HT1080 (cell line): ENCODE measurements at places on chromosomes 16 and 17. TPM values are rescaled to one million over a fixed set of nuclear protein-coding genes. Genes with fewer than 3 reads are reported as not detected.

Gene SLC35G6
- total RNA-seq: not detected in 2 replicates

Gene CCL4
- total RNA-seq: not detected in 2 replicates

Gene MBTD1
- 4.2 and 5.3 TPM in 2 replicates for total RNA-seq

Gene CMTM2
- total RNA-seq: not detected in 2 replicates

Gene NPIPB2
- 0.34 and 1.0 TPM in 2 replicates for total RNA-seq

Gene NPIPB9
- total RNA-seq: 0.33 and 0.40 TPM in 2 replicates

Gene PPL
- total RNA-seq: 0.13 and 0.24 TPM in 2 replicates

Gene LONP2
- 19.5 and 20.9 TPM in 2 replicates for total RNA-seq

Gene ZNF778
- total RNA-seq: 8.7 and 23.8 TPM in 2 replicates

Gene SHCBP1
- 33.3 and 38.1 TPM in 2 replicates for total RNA-seq

- DNase-seq: no peak
Measured at GRCh38 chr16:71201054-71201453, 29.5 kb downstream of the HYDIN start.

DNA sequence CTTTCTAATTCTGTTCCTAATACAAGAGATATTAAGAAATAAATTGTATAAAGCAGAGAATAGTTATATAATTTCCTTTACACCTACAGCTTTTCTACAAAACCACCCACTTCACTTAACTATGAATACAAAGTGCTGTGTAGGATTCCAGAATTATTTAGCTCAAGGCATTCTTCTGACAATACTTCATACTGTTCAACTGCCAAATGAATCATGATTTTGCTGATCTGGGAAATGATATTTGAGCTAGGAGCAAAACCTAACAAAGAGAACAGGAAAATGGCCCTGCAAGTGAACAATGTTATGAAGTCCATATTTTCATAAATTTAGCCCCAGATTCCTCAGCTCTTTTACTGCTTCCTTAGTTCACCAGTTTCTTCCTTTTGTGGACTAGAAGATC lies 12.9 kb downstream of the BBS2 start:
- peak; percentile 29 for DNase-seq

GRCh38 chr17:65678546-65678945 lies 117.1 kb upstream of the AXIN2 start:
- DNase-seq: no peak

DNA sequence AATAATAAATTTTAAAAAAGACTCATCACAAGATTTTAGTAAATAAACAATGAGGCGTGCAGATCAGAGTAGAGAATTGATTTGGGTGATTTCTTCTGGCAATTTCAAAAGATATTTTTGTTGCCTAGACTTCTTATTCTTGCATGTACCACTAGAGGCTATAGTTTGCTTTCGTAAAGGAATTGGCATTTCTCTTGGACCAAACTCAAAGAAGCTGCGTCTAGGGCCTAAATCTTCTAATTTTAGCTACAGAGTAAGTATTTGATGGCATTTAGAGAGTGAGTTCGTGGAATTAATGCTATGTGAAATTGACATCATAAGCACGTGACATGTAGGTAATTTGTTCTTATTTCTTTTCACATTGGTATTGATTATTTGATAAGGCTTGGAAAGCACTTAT lies 24.4 kb upstream of the ABCC11 start:
- DNase-seq: no peak

- no peak for DNase-seq
Measured at GRCh38 chr16:24146518-24146917, 109.6 kb upstream of the CACNG3 start.

GRCh38 chr17:77527409-77527808 lies 386.6 kb downstream of the SEC14L1 start:
- DNase-seq: no peak

DNA sequence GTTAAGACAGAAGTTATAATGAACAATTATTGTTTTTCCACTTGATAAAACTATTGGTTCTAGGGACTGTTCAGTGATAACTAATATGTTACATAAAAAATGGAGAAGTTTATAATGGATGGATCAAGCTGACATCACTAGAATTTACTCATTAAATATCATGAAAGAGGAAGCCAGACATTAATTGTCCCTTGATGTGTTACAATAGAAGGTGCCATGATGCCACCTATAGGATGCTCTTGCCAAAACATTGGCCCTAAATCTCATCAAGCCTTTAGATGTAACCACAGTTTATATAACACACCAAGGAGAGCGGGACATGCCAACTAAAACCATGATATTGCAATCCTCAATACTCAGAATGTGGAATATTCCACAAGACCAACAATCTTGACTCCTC lies 147.9 kb upstream of the MON1B start:
- peak; percentile 20 for DNase-seq

DNA sequence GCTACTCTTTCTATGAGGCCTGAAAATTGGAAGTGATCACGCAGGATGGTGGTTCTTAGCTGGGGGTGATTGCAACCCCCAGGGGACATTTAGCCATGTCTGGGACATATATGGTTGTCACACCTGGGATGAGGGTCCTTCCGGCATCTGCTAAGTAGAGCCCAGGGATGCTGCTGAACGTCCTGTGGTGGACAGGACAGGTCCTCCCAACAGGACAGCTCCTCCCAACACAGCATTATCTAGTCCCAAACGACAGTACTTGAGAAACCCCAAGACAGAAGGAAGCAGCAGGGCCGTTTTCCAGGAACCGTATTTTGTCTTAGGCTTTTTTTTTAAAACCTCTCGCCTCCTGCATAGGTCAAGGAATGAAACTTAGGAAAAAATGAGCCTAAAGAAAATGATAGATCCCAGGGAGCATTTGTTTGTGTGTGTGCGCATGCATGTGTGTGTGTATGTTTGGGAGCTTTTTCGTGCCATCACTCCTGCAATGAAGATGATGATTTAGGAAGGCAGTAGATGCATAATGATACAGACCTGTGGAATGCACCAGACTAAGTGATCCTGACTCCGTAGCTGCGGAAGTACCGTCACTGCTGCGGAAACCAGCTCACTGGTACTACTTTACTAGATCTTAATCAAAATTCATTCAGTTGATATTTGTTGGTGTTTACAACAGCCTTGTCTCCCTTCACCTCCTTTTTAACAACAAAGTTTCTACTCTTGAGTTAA lies 118.2 kb downstream of the SNX29 start:
- no peak for DNase-seq

DNA sequence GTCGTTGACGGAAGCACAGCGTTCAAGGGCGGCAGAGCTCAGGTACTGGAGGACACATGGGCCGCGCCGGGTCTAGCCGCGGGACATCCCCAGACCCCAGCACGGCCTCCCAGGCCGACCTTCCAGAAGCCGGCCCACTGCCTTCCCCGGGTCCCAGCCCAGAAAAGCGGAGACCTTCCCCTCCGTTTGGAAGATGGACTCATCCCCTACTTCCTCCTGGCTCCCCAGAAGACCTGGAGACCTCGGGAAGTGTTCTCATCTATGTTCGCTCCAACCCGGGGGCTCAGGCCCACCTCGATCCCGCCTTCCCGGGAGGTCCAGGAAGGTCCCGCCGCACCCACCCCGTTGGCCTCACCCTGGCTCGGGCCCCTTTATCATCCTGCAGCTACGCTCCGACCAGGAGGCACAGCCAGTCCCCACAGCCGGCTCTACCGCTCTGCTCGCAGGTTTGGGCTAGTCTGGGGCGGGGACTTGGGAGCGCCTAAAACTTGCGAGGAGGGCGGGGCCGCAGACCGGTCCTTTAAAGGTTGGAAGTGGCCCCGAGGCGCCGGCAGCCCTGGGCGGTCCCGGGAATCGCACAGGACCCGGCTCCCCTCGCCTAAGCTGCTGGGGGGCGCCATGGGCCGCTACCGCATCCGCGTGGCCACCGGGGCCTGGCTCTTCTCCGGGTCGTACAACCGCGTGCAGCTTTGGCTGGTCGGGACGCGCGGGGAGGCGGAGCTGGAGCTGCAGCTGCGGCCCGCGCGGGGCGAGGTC lies at the start of gene ALOX12:
Gene ALOX12, plus strand, starts transcription at position 550 of the 756 bp plus-strand sequence. Its CDS starts 69 bp downstream, at position 619.
- DNase-seq: no peak

DNA sequence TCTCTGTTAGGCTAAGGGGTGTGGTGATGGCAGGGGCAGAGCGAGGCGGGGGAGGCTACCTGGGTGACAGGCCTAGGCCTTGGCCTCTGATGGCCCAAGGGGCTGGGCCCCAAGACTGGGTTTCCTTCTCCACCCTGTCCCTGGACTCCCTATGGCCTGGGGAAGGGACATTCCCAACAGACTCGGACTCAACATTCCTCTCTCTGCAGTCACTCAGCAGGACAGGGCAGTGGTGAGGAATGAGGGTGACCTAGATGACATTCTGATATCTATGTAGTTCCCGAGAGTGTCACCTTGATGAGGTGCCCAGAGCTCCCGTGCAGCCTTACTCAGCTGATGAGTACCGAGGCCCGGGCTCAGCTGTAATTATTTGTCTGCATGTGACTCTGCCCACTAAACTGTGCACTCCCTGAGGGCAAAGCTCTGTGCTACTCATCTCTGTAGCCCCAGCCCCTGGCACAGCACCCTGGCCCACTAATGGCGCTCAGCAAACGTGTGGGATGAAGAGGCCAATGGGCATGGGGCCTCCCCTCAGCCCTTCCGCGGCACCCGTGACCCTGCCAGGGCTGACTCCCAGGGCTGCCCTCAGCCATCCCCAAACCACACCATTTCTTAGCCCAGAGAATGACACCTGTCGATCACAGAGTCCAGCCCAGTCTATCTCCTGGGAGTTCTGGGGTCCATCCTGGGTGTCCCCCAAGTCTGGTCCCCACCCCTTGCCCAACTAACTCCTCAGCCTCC lies 2.2 kb downstream of the PLCD3 start:
- DNase-seq: no peak

GRCh38 chr17:83006515-83007455 lies 72.6 kb upstream of the METRNL start:
- no peak for DNase-seq

DNA sequence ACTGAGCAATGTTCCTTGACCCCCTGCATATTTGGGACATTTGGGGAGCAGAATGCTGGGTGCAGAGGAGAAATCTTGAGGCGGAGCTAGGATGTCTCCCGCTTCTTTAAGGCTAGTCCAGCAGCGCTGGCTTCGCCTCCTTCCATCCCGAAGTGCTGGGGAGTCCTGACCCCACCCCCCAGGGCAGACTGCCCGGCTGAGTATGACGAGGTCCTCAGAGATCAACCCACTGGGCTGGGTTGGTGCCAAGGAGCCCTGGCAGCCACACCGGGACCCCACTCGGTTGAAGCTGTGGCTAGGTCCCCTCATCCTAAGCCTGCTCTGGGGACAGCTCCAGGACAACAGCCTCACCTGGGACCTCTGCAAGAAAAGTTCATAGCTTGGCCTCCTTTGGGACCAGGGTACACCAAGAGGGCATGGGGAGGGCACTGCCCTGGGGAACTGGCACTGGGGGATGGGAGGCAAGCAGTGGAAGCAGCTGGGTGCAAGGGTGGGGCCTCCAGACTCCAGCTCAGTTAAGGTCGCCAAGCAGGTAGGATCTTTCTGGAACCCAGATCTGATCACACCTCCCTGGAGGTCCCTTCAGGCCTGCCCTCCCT lies 11.0 kb downstream of the RHBDF2 start:
- no peak for DNase-seq

DNA sequence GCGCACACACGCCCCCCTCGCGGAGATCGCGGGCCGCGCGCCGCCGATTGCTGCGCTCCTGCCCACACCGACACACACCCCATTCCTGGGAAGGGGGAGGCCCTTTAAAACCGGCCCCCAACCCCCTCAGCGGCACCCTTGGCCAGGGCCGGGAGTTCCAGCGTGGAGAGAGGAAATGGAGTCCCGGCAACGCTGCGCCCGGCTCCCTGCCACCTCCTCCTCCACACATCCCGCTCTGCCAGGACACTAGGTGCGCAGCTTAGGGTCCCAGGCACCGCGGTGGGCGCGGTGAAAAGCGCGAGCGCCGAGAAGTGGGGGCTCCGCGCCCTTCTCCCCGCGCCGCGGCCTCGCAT lies 397 bp downstream of the CDC42EP4 start:
- no peak for DNase-seq

GRCh38 chr17:50601823-50602375 lies 32.8 kb upstream of the ABCC3 start:
- no peak for DNase-seq

GRCh38 chr17:73493956-73494926 lies 150.0 kb downstream of the SDK2 start:
- DNase-seq: no peak

DNA sequence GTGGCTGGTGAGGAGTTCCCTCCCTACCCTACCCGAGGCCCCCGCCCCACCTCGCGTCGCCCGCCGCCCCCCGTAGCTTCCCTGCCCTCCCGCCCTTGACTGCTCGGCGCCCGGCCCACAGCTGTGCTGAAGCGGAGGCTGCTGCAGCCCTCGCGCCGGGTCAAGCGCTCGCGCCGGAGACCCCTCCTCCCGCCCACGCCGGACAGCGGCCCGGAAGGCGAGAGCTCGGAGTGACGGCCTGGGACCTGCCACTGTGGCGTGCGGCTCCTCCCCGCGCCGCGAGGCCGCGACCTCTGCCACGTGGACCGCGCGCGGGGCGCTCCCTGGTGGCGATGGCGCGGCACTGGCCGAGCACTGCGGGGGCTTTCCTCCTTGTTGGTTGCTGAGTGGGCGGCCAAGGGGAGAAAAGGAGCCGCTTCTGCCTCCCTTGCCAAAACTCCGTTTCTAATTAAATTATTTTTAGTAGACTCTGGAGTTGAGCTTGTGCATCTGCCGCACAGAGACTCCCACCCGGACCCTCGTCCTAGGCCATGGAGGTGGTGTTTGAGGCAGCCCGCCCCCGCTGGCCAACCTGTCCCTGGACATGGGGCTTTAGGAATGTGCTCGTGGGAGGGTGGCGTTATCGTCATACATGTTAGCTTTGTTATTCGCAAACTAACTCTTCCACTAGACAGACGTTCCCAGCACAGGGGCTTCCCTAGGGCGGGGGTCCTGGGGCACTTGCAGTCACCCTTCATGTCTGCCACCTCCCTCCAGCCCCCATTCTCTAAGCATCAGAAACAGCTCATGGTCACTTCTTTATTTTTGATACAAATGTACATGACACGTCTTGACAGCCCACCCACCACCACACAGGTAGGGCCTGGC lies 4.4 kb downstream of the TP53I13 start:
- DNase-seq: no peak

DNA sequence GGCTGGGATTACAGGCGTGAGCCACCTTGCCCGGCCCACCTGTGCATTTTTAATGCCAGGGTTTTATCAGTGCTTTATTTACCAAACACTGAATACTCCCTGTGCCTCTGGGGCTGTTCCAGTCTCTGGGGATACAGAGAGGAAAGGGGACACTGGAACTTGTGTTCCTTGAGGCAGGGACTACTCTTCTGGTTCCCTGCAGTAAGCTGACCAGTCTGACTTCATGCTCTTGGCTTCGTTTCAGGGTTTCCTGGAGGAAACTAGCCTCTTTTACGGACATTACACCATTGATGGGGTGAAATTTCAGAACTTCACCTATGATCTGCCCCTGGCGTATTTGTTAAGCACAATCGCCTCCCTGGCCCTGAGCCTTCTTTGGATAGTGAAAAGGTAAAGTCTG lies 37.4 kb upstream of the COQ7 start:
- no peak for DNase-seq

GRCh38 chr16:89197633-89198416 lies 2.5 kb downstream of the SLC22A31 start:
- no peak for DNase-seq
